Activated T-cell treated with anti-CD3 and anti-CD28 coated beads, Interleukin-2, amount 50 U/mL, for 4 hours (primary cell): ENCODE measurements at places on chromosomes 4 and X. TPM values are rescaled to one million over a fixed set of nuclear protein-coding genes. Genes with fewer than 3 reads are reported as not detected.

- DNase-seq, result no peak
Measured at GRCh38 chrX:18016941-18017340, 155.8 kb upstream of the RAI2 start.

DNA sequence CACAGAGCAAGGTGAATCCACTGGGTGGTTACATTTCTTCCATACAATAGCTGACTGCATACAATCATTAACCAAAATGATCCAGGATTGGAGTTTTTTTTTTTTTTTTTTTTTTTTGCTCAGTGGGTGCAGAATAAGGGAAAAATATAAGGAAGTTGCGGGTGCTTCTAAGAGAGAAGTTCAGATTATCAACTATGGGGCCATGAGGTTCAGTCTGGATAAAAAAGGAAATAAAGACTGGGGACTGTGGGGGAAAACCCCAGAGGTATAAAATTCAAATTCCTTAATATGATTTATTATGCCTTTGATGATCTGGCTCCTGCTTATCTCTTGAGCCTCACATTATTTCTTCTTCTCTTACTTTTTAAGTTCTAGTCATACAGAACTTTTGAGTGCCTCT lies 5.9 kb upstream of the EIF1AX start:
- DNase-seq, result no peak

Gene C4orf36
- total RNA-seq, result not detected

Gene CT45A10
- not detected for total RNA-seq

Gene CDKL2
- 0.33 TPM for total RNA-seq

Gene CCKAR
- not detected for total RNA-seq

Gene ZNF157
- 0.73 TPM for total RNA-seq

DNA sequence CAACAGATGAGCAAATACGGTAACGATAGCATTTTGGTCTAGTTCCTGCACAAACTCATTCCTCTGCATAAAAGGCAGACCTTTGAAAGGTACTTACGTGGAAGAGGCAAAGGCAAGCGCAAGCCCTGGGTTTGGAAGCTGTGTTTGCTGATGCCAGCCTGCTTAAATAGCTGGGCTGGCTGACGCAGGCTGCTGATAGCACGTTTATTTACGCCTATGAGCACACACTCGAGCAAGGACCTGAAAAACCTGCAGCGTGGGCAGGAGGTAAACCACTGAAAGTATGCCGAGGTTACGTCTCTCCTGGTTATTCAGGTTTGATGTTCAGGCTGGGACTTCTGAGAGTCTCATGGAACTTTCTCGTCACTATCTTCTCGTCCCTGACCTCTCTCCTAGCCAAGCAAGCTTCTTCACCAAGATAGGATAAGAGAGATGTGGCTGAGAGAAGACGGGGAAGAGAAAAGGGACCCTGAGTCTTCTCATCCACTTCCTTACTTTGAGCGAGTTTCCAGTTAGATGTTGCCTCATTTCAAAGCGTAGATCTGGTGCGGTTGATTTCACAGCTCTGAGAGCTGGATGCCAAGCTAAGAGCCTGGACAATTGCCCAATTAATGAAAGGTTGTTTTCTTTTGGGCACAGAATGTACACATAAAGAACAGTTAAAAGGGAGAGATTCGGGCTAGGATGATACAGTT lies at the start of gene HOPX:
Gene HOPX, minus strand, starts transcription at position 139 of the 695 bp plus-strand sequence. CDS start 23,480 bp downstream, outside the sequence.
- peak; percentile 54 for DNase-seq
